ENCODE measurements at places on chromosomes 4 and X.
A peak's percentile ranks its signal among the peaks of the same experiment; 100 is the strongest.

GRCh38 chrX:136862546-136862945 is 18.0 kb downstream of the RBMX start:
- no peak for DNase-seq

- DNase-seq: no peak
Observed at GRCh38 chrX:133401536-133401935, 13.8 kb downstream of the GPC4 start.

- DNase-seq: no peak
Observed at GRCh38 chrX:139825618-139826017, 107.2 kb downstream of the ATP11C start.

DNA sequence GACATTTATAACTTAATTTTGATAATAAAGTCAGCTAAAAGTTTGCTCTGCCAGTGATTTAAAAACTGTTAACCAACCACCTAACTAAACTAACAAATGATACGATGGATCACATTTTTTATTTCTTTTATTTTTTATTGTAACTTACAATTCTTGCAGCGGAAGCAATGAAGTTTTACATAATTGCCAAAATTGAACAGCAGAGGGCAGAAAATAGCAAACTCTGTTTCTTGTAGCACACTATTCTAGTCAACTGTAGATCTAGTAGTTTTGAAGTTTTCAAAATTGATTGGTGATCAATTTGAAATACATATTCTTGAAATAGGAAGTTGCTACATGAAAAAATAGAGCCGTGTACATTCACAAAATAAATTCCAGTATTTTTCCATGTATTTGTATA is 2.8 kb upstream of the GRIA2 start:
- no peak for DNase-seq

GRCh38 chr4:76058888-76059426 is 15.6 kb upstream of the ART3 start:
- DNase-seq: no peak

DNA sequence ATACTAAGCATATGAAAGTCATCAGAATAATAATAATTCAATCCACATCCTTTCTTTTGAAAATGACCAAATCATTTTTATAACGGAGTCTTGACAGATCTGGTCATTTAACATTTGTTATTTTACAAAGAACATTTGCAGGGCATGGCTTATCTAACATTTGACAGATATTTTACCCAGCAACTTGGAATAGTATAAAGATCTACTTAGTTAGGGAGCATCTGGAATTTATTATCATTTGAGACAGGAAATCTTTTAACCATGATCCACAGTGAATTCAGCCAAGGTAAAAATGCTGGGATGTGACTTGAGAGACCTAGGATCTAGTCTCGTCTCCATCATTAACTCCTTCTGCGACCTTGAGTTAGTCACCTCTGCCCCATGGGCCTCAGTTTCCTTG is 22.4 kb downstream of the STARD8 start:
- DNase-seq: no peak

- no peak for DNase-seq
Observed at GRCh38 chr4:172843192-172843591, 325.4 kb upstream of the GALNT7 start.

DNA sequence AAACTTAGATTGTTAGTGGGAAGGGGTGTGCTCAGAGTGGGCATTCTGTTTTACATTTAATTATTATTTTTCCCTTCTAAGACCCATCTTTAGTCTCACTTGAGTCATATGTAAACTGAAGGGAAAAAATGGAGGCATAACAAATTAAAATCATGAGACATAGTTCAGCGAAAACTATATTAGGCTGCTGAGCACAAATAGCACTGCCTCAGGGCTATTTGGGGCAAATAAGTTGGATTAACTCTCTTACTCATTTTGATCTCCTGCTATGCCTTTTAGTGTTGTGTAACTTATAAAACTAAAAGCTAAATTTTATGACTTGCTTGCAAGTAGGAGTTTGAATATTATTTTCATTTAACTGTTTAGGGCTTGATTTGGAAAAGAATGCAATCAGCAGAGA is 1329.2 kb upstream of the PCDH7 start:
- DNase-seq: no peak

GRCh38 chr4:42627885-42628646 is 28.8 kb downstream of the ATP8A1 start:
- DNase-seq: no peak

GRCh38 chr4:57726154-57726553 is 616.0 kb upstream of the IGFBP7 start:
- DNase-seq: no peak

GRCh38 chrX:45697591-45697990 is 496.9 kb upstream of the DIPK2B start:
- DNase-seq: no peak

DNA sequence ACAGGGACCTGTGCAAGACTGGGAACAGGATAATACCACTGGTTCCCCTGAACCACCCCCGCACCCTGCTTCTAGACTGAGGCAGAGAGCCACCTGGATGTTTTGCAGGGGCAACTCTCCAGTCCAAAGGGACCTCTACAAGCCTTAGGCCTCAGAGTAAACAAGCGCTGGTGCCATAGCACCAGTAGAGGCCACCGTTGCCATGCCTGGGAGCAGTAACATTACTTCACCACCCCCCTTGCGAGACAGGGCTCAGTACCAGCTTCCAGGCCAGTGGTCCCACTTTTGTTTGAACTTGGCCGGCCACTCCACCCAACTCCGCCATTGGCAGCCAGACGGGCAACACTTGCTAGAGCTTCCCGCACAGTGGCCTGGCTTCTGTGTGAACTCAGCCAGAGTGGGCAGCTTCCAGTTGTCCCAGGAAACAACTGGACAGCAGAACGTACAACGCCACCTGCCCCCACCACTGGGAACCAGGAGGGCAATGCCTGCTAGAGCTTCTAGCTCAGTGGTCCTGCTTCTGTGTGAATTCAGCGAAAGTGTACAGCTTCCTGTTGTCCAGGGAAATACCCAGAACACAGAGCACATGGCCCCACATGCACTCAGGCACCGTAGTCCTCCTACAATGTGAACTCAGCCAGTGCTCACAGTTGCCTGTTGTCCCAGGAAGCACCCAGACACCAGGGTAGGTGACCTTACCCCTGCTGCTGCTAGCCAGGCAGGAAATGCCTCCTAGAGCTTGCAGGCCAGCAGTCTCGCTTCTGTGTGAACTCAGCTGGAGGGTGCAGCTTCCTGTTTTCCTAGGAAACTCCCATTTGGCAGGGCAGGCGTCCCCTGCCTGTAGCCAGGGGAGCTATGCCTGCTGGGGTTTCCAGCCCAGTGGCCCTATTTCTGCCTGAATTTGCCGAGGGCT is 39.9 kb upstream of the PCDH19 start:
- no peak for DNase-seq

DNA sequence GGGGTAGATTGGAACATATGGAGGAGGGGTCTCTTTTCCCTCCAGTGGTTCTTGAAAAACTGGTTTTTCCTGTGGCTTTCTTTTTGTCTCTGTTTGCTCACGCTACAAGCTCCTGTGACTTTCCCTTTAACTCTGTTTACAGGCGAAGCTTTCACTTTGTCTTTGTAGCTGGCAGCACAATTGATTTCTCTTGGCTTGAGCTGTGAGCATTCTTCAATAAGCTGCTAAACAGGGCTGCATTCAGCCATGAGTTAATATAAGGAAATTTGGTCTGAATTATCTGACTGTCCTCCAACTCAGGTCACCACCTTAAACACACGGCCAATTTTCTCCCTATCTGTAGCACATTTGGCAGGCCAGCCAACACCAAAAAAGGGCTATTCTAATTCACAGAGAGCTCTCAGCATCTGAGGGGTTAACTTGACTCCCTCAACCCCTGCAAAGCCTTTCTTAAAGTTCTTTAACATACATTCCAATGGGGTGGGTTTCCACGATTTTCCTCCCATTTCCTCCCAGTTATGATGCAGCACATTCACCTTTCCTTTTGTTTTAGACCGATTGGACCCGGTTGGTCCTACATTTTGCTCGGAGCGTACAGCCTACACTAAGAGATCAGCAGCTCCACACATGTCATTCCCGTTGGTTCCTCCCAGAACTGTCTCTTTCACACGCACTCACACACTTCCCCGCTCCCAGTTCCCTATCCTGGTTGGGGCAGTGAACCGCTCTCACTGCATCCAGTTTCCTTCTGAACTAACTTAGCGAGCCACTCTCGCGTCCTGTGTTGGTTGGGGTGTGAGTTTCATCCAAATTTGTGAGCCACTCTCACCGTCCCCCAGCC is 45.4 kb downstream of the UGT2A3 start:
- DNase-seq: no peak

DNA sequence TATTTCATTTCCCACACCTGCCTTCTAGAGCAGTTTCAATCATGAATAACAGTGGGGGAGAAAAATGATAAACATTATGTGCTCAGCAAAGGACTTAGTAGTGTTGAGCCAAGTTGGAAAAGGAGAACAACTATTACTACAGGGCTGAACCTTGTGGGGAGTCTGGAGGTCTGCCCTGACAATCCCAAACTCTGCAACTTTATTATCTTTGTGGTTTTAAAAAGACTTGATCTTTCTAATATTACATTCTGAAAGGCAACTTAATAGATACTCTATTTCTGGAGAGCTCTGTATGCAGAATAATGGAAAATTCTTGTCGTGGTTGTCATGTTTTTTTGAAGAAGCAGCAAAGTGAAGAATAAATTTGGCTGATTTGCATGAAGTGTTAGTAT is 116.1 kb downstream of the SPCS3 start:
- DNase-seq: no peak

DNA sequence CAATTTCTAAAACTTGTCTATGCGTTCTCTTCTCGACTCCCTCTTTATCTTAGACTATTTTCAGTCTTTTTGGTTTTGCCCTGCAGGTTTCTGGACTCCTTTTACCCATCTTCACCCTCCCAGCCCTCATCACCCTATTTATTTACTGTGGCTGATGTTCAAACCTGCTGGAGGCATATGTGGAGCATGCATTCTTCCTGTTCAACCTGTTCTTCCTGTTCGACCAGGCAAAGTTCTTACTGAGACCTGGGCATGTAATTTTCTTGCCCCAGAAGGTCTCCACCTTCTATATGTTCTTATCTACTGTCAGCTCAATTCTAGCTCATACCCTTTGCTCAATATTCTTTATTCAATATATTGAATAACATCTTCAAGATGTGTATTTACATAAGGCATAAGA is 69.4 kb upstream of the AGA start:
- no peak for DNase-seq

DNA sequence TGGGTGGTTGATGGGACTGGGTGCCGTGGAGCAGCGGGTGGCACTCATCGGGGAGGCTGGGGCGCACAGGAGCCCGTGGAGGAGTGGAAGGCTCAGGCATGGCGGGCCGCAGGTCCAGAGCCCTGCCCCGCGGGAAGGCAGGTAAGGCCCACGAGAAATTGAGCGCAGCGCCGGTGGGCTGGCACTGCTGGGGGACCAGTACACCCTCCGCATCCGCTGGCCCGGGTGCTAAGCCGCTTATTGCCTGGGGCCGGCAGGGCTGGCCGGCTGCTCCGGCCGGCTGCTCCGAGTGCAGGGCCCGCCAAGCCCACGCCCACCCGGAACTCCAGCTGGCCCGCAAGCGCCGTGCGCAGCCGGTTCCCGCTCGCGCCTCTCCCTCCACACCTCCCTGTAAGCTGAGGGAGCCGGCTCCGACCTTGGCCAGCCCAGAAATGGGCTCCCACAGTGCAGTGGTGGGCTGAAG is 85.1 kb upstream of the FAT4 start:
- no peak for DNase-seq

DNA sequence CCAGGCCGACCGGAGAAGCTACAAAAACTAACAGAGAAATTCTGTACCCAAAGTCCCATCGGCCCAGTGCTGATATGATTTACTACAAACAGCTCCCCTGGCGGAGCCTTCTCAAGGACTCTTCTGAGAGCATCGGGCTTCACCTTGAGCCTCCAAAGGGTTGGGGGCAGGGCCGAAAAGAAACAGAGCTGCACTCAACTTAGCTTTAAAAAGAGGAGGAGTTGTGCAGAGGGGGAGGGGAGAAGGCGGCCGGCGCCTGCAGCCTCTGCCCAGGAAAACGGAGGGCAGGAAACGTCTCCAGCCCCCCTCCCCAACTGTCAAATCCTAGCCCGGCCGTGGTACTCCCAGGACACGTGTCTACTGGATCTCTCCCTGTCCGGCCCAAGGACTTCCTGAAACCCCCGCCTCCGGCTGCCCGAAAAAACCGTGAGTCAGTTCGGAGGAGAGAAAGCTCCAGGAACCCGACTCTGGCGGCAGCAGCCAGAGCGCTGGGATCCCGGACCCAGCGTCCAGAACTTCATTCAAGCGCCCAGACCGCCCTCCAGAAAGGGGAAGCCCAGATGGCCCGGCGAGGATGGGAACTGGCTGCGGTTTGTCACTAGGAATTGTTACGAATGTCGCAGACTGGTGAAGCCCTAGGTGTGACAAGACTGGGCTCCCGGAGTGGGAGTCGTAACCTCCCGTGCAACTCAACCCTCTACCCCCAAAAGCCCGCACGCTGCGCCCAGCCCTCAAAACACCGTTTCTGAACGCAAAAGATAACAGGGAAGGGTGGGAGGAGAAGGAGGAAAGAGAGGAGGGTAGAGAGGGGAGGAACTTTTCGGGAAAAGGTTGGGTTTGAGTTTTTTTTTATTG is 973 bp downstream of the ADAMTS3 start:
- DNase-seq: peak; percentile 3
